Activated CD4-positive, alpha-beta T cell treated with anti-CD3 and anti-CD28 coated beads for 36 hours (primary cell): ENCODE measurements at places on chromosomes 1 and 21. TPM values are rescaled to one million over a fixed set of nuclear protein-coding genes. Genes with fewer than 3 reads are reported as not detected.

The TEDDM1 gene
- total RNA-seq: not detected

The SPRR2E gene
- not detected for total RNA-seq

The HORMAD1 gene
- 0.25 TPM for total RNA-seq

The AMY2A gene
- not detected for total RNA-seq

The GLIS1 gene
- not detected for total RNA-seq

The DNASE2B gene
- not detected for total RNA-seq

The CHIA gene
- total RNA-seq: not detected

The KDM1A gene
- total RNA-seq: 66.5 TPM

The ADAMTSL4 gene
- total RNA-seq: 0.59 TPM

The CASQ2 gene
- total RNA-seq: not detected

The GJA8 gene
- not detected for total RNA-seq

The ENAH gene
- total RNA-seq: 0.81 TPM

DNA sequence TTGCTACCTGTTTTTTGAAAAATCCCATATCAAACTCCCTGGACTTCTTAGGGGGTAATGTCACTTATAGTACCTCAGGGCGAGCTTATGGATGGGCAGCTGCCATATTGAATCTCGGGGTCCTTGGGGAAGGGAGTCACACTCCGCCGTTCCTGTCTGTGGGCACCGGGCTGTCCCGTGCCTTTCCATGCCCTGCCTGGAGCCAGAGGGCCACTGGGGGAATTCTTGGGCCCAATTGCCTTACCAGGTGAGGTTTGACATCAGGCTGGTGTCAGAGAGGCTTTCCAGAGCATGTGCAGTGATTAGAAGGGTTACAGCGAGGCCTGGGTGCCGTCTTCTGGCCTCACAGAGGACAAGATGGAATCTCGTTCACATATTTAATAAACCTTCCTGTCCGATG is 28.8 kb downstream of the QSOX1 start:
- no peak for DNase-seq

GRCh38 chr1:75034376-75034775 is 99.8 kb upstream of the LHX8 start:
- no peak for DNase-seq

- DNase-seq: no peak
Measured at GRCh38 chr1:53957194-53957818, 11.2 kb downstream of the LRRC42 start.

- no peak for DNase-seq
Measured at GRCh38 chr21:33662046-33662445, 19.7 kb downstream of the ITSN1 start.

GRCh38 chr1:82044111-82044510 is 243.4 kb downstream of the ADGRL2 start:
- no peak for DNase-seq

DNA sequence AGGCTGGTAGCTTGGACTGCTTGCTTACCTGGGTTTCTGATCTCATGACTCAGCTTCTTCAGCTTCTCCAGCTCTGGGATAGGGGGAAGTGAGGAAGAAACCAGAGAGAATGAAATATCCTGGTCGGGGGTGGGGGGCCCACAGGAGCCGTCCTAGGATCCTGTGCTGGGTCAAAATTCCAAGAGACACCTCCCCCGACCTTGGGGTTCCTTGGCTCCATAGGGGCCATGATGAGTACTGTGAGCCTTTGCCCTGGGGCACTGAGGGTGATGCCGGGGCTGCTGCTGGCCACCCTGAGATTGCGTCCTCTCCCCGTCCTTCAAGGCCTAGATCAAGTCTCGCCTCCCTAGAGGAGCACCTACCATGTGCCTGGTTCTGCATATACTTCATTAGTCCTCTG is 40.0 kb downstream of the MYOM3 start:
- DNase-seq: no peak

- no peak for DNase-seq
Measured at GRCh38 chr1:24580756-24581155, 24.9 kb downstream of the NCMAP start.

GRCh38 chr1:78519446-78519845 is 28.7 kb downstream of the PTGFR start:
- DNase-seq: no peak

DNA sequence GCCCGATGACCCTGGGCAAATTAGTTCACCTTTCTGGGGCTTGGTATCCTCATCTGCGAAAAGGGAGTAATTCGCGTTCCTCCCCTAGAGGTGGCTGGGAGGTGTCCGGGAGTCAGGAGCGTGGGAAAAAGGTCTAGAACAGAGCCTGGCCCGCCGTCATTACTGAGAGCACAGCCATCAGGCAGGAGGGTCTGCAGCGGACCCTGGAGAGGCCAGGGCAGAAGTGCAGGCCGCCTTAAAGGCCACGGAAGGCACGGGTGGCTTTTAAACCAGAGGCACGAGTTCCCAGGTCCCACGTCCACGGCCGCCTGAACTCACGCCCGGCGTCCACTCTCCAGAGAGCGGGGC is 850 bp downstream of the PANK4 start:
- no peak for DNase-seq

- DNase-seq: no peak
Measured at GRCh38 chr1:232974971-232975370, 24.6 kb downstream of the NTPCR start.

GRCh38 chr21:31735511-31735992 is 3.6 kb upstream of the SCAF4 start:
- DNase-seq: no peak

DNA sequence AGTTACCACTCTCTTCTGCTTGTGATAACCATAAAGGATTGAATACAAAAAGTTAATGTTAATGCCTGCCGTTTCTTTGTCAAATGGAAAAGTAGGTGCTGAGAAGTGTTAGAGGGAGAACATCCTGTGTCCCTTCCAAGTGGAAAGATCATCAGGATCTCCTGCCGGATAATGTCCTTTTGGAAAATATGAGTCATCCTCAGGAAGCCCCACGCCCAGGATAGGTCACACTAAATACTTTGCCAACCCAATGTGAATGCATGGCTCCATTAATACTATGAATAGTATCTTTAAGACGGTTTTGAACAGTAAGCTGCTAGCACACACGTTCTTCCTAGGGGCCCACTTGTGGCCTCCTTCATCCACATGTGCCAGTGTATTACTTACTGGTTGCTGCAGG is 279.5 kb downstream of the ZNF326 start:
- no peak for DNase-seq

- no peak for DNase-seq
Measured at GRCh38 chr1:9746211-9746610, 77.6 kb downstream of the CLSTN1 start.

- DNase-seq: no peak
Measured at GRCh38 chr1:21149855-21150432, 26.8 kb downstream of the EIF4G3 start.

DNA sequence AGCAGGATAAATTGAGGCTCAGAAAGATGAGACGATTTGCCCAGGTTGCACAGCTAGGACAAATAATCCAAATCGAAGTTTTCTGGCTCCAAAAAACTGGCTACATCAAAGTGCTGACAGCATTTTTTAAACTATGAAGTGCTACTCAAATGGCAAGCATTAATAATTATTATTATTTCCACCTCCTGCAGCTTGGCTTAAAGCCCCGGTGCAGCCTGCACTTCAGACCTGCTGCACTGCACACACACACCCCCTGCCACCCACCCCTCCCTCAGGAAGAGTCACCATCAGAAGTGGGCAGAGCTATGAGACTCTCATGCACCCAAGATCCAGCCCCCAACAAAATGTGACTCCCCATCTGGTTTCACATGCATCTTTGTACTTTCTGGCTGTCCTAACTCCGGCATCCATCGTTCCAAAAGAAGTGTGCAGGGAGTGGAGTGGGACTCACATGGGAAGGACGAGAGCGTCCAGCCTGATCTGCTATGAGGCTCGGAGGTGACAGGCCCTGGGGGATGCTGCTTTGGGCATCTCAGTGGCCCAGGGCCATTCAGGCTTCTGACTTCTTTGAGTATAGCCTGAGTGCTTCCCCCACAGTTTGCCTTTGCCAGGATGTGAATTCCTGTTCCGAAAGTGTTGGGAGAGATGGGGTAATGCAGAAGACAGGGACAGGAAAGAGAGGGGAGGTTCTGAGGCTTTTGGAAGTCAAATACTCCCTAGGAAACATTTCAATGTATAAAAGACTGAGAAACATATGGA is 65.0 kb upstream of the FAM20B start:
- DNase-seq: no peak

DNA sequence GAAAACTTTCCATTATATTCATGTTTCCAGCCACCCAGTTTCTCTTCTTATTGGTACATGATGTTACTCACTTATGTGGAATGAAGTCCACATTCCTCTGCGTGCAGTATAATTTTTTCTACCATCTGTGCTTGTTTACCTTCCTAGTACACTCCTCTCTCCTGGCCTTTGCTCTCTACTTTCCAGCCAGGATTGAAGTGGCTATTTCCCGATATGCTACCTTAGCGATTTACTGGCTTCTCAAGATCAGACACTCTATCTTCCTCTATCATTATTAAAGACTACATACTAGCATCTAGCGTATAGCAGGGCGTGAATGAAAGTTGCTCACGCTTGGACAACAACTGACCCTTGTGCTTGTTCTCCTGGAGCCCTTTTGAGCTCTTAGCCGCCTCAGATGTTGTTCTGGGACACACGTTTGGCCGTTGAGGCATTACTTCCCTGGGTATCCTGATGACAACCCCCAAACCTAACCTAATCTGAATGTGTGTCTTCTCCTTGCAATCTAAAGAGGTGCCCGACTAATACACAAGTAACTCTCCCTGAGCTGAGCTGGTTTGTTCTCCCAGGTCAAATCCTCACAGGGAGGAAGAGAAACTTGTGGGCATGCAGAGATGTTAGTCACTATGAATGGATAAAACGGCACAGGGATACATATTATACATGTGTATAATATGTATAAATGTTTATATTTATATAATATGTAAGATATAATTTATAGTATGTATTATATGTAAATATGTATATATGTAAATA is 13.4 kb upstream of the MTARC2 start:
- DNase-seq: no peak

GRCh38 chr1:183125279-183125999 is 60.6 kb upstream of the LAMC2 start:
- no peak for DNase-seq

DNA sequence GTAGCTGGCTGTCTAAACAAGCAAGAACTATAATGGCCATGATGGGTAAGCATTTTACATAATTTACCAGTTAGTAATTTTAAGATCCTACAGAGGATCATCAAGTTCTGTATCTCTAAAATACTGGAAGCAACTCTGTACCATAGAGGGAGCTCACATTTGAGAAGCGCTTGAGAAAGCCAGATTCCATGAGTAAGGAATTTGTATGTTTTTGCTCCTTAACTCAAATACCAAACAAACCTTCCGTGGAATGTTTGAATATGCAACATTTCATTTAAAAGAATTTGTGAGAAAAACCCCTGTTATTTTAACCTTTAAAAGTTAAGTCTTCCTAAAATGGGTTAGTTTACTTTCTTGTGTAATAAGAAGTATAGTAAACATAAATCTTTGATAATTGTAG is 2.0 kb downstream of the TSHB start:
- no peak for DNase-seq

GRCh38 chr1:159641221-159641620 is 53.6 kb downstream of the APCS start:
- DNase-seq: no peak

- DNase-seq: no peak
Measured at GRCh38 chr1:59475737-59476136, 178.8 kb downstream of the FGGY start.

GRCh38 chr1:67485046-67485811 is 55.0 kb upstream of the SERBP1 start:
- no peak for DNase-seq
